ENCODE measurements at places on chromosomes 3 and 15. TPM values are rescaled to one million over a fixed set of nuclear protein-coding genes. Genes with fewer than 3 reads are reported as not detected.

DNA sequence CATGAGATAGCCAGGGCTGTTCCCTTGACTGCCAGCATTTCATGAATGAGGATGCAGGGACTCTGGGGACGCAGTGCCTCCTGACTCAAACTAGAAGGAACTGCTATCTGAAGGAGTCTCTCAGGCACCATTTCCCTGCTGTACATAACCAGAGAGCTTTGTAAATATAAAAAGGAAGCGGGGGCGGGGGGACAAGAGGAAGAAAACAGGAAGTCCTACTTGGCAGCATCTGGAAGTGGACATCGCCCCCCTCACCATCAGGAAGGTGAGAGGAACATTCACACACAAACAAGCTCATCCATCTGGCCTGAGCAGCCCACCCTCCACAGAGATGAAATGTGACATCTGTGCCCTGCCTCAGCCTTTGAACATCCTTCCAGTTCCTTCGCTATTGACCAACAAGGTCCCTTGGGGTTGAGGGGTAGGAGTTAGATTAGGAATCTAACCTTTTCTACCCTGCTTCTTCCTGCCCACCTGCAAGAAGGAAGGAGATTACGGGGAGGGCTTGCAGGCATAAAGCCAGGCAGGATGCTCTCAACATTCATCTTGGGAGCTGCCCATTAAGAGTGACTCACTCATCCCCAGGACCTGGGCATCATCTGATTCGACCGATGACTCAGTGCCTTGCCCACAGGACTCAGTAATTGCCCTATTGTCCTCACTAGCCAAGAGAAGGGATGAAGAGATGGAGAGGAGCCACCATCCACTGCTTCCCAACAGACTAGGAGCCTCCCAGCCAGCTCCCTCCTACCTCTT lies 31.9 kb downstream of the SH3BP5 start:
- DNase-seq: no peak

GRCh38 chr3:127171721-127172120 lies 21.2 kb upstream of the PRR23E start:
- no peak for DNase-seq

MUC13 gene
- 0.17 TPM for polyA plus RNA-seq

C3orf62 gene
- polyA plus RNA-seq: 9.8 TPM

DNA sequence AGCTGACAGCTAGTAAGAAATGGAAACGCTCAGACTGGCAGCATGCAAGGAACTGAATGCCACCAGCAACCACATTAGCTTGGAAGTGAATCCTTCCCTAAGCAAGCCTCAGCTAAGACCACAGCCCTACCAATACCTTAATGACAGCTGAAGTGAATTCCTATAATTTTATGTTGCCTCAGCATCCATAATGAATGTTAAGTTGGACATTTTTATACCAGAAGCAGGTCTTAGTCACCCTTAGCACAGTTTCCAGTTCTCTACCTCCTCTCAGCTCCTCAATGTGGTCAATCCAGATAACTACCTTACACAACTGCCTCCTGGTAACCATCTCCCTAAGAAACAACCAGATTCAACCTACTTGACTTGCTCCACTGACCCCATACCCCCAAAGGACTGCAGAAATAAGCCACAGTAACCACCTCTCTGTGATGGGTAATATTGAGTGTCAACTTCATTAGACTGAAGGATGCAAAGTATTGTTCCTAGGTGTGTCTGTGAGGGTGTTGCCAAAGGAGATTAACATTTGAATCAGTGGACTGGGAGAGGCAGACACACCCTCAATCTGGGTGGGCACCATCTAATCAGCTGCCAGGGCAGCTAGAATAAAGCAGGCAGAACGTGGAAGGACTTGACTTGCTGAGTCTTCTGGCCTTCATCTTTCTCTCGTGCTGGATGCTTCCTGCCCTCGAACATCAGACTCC lies 33.5 kb downstream of the NEDD4 start:
- DNase-seq: no peak

GASK1A gene
- 7.8 TPM for polyA plus RNA-seq

RLBP1 gene
- polyA plus RNA-seq: not detected

Measured in left renal pelvis (tissue), 4 donors.